ENCODE measurements at places on chromosomes 13 and 19.

- DNase-seq, result no peak
Measured at GRCh38 chr13:44298314-44298713, 75.3 kb upstream of the SERP2 start.

DNA sequence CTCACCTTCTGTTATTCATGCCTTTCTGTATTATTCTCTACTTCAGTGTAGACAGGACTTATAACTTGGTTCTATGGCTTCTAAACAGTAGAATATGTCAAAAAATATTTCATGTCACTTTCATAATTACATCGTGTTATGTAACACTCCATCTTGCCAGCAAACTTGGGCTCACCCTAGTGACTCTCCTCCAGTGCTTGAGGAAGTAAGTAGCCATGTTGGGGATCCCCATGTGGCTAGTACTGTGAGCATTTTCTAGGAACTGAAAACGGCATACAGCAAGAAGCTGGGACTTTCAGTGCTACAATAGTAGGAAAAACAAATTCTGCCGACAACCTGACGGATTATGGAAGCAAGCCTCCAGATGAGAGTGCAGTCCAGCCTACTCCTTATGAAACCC lies 495.6 kb downstream of the SLITRK6 start:
- DNase-seq, result no peak

DNA sequence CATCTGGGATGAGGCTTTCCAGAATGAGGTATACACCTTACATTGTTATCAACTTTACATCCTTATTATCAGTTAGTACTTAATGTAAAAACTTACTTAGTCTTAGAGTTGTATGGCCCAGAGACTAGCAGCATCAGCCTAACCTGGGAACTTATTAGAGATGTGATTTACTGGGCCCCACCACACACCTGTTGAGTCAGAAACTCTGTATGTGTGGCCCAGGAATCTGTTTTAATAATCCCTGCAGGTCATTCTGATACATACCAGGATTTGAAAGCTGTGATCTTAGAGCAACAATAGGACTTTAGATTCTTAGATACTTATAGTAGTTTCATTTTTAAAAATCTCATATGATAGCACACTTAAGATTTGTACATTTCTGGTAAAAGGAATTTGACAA lies 17.4 kb downstream of the FNDC3A start:
- no peak for DNase-seq

DNA sequence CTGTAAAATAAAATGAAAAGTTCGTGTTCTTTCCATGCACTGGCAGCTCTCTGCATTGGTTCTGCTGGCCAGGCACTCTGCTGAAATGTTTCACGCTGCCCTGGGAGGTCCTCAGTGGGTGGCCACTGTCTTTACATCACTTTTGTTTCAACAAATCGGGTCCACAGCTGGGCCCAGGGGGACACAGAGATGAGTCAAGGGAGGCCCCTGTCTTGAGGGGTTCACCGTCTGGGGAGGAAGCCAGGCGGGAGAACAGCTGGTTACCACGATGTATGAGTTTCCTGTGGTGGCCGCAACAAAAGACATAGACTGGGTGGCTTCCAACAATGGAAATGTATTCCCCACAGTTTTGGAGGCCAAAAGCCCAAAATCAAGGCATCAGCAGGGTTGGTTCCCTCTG lies 5.1 kb upstream of the KLF2 start:
- peak; percentile 38 for DNase-seq

GRCh38 chr19:13262450-13262849 lies 112.2 kb downstream of the IER2 start:
- peak; percentile 46 for DNase-seq

DNA sequence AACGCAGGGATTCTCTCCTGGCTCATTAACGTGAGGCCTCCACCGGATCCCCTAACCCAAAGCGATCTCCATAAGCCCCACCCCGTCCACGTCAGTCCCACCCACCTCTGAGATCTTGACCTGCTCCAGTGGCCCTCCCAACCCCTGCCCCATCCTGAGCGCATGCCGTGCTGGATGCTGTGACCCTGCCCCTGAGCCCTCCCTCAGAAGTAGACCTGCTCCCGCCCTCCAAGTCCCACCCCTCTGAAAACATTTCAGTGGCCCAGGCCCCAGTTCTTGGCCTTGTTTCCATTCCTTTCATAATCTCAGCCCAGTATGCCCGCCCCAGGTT lies 19.9 kb downstream of the LMTK3 start:
- no peak for DNase-seq

- peak; percentile 55 for DNase-seq
Measured at GRCh38 chr13:44930963-44931623, 58.2 kb downstream of the NUFIP1 start.

- no peak for DNase-seq
Measured at GRCh38 chr19:19464339-19465098, 50.8 kb downstream of the TSSK6 start.

- DNase-seq, result peak; percentile 64
Measured at GRCh38 chr13:22278336-22278929, 607.6 kb downstream of the FGF9 start.

- no peak for DNase-seq
Measured at GRCh38 chr13:76820759-76821158, 65.4 kb downstream of the KCTD12 start.

DNA sequence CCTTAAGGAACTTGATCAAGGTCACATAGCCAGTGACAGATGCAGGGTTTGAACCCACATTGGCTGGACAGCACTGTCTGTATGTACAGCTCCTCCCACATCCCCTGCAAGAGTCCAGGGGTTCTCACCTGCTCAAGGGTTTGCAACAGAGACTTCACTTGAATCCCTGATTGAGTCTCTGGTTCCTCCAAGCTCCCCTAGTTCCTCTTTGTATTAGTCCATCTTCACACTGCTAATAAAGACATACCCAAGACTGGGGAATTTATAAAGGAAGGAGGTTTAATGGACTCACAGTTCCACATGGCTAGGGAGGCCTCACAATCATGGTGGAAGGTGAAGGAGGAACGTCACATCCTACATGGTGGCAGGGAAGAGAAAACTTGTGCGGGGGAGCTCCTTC lies 72.8 kb upstream of the CLDN10 start:
- DNase-seq, result no peak

- no peak for DNase-seq
Measured at GRCh38 chr13:27004326-27004725, 167.3 kb downstream of the USP12 start.

DNA sequence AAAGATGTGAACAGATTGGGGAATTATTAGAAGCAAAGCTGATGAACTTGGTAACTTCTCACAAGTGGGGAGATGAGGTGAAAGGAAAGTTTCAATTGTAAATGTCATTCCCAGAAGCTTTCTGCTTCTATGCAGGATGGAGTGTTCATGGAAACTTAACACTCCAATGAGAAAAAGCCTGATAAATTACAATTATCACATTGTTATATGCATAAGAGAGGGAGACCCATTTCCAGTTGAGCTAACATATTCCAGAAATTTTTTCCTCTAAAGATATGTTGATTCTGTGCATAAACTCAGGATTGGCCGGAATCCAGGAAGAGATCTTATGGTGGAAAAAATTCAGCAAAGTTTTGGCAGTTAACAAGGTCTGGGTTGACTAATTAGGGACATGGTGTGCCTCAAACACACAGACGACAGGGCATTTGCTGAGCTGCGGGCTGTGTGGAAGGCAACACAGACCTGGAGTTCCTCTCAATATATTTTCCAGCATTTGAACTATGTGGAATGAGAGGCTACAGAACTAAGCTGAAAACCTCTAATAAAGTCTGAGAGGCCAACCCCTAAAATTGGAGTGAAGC lies 64.9 kb upstream of the FGF14 start:
- no peak for DNase-seq

GRCh38 chr13:79988573-79988972 lies 352.4 kb downstream of the SPRY2 start:
- DNase-seq, result no peak

GRCh38 chr19:48401287-48401686 lies 7.8 kb downstream of the GRIN2D start:
- DNase-seq, result no peak

- DNase-seq, result peak; percentile 71
Measured at GRCh38 chr19:36115453-36116343, at the start of gene TBCB. TBCB (plus strand) TSS chr19:36115468; CDS start chr19:36115561, 93 bp downstream.

- DNase-seq, result peak; percentile 62
Measured at GRCh38 chr19:45515807-45516401, 8.6 kb downstream of the VASP start.

- no peak for DNase-seq
Measured at GRCh38 chr19:42660353-42660752, 65.6 kb upstream of the CEACAM8 start.

DNA sequence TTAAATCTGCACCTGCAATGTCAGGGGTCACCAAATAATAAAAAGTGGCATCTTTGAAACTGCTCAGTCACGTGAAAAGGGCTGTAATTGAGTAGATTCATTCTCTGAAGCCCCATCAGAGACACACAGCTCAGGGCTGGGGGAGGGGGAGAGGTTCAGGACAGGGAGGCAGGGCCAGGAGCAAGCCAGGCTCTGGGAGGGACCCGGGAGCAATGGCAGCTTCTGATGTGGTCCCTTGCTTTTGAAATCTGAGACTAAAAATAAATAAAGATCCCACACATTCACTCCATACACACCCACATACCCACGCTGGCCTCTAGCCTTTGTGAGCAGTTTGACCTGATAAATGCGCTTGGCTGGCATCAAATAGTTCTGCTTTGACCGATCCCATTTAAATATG lies 32.8 kb downstream of the GSX1 start:
- DNase-seq, result no peak

DNA sequence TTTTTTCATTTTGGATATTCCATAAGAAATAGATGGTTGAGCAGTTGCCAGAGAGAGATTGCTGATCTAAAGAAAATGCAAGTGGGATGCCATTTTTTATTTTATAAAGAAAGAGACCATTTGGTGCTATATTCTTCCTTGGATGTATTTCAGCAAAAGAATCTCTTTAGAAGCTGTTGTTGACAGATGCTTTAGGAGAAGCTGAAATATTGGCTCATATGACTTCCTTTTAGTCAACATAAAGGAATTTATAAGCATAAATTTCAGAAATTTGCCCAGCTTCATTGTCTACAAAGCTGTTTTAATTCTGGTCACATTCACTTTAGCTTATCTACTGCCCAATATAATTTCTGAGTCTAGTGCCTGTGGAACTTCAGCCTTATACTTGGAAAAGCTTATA lies 36.9 kb downstream of the POLR1D start:
- DNase-seq, result no peak

DNA sequence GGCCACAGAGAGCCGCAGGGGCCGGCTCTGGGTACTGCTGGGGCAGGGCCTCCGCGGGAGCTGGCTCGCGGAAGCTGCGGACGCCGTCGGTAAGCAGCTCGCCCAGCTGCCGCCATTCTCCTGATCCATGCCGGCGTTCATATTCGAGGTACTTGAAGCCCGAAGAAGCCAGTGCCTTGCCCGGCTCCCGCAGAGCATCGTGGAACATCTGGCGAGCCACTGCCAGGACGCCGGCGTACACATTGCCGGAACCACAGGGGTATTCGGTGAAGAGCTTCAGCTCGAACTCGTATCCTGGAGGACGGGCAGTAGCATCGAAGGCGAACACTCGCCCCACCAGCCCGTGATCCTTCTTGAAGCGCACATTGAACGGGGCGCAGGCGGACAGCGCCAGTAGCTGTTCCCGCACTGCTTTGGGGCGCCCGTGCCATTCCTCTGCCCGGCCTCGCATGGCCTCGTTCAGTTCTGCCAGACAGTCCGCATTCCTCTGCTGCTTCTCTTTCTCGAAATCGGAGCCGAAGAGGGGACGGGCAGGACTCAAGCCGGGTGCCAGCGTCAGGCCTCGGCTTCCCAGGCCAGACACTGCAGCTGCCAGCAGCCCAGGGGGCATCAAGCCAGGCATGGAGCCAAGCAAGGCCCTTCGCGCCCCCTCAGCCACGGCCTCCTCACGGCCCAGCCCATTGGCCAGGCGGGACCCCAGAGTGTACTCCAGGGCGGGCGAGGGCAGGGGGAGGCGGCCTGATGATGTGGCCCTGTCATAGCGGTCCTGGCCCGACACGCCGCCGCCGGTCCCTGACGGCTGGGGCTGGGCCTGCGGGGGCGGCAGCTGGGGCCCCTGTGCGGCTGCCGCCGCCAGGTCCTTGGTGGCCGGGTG lies 1.0 kb downstream of the IRF2BP1 start:
- DNase-seq, result no peak

DNA sequence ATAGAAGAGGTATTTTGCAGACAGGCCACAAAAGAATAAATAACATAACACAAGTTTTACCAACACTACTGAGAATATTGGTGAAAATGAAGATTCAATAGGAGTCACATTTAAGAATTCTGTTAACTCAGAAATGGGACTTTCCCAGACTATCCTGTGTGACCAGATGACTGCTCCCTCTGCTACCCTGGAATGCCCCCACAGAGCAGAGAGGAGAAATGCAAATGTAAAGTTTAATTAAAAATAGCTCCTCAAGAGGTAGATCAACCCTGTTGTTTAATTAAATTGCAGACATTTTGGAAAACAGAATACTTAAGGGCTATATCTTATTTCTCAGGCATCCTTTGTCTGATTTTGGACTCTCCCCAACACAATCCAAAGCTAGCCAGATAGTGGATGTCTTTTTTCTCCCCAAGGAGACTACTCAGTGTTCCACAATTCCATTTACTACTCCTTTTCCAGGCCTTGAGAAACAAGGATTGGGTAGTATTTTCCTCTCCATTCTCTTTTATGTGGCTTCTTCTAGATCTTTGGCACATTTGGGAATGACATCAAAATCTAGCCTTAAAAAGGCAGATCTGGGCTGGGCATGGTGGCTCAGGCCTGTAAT lies 104.7 kb upstream of the TSC22D1 start:
- no peak for DNase-seq

GRCh38 chr19:55373993-55374757 lies 2.5 kb upstream of the TMEM190 start:
- no peak for DNase-seq

DNA sequence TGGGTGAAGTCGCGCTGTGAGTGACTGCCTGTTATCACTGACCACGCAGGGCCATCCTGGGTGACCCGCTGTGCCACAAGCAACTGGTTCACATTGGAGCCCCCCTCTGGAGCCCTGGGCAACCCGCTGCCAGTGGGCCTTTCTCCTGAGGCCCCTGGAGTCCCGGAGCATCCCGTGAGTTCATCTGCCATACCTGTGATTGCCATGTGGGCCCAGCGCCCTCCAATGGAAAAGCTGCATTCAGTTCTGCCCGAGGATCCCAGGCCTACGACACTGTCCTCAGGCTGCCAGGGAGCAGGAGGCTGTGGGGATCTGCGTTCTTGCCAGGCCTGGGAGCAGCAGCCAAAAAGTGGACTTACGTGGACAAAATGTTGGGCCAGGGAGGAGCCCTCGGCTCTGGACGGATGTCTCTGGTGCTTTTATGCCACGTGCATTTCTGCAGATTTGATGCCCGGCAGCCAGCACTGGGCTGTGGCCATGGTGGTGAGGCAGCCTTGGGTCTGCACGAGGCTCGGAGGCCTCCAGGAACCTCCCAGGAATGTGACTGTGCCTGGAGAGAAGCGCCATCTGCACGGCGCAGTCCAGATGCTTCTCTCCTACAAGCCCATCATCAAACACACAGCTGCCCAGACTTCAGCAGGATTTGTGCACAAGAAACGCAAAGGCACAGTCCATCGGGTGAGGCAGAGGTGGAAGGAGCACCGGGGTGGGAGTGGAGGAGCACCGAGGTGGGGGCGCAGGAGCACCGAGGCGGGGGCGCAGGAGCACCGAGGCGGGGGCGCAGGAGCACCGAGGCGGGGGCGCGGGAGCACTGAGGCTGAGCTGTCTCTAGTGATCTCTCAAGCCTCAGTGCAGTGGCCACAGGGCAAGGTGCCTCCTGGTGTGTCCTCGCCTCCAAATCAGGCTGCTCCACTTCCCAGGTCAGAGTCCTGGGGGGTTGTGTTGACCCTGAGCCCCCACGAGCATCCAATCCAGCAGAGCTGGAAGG lies 44.0 kb downstream of the C13orf46 start:
- DNase-seq, result no peak

- DNase-seq, result peak; percentile 94
Measured at GRCh38 chr13:28574617-28575142, 79.8 kb upstream of the FLT1 start.

All from suppressor macrophage (primary cell).